ENCODE measurements at places on chromosomes 16 and 17.

DNA sequence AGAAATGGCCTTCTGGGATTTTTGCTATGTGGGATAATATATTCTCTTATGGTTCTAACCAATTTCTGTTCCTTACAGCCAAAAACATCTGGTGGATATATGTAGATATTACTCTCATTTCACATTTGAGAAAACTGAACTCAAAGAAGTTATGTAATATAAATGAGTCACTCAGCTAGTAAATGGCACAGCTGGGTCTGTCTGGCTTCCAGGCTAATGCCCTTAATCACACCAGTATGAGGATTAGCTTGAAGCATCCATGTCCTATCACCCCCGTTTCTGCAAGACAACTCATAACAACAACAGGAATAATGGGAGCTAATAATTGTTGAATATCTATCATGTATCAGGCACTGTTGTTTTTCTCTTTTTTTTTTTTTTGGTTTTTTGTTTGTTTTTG is 34.4 kb upstream of the USP7 start:
- DNase-seq: no peak

- DNase-seq: no peak
Observed at GRCh38 chr17:14699574-14700185, 398.8 kb downstream of the HS3ST3B1 start.

- DNase-seq: peak; percentile 70
Observed at GRCh38 chr16:72847187-72848027, 200.5 kb downstream of the ZFHX3 start.

- DNase-seq: no peak
Observed at GRCh38 chr17:30927756-30928155, 6.0 kb downstream of the ADAP2 start.

Measured in muscle of leg (tissue), 16 donors.